Left renal pelvis (tissue), 4 donors: ENCODE measurements at places on chromosomes 12 and 14. TPM values are rescaled to one million over a fixed set of nuclear protein-coding genes. Genes with fewer than 3 reads are reported as not detected.

The LMO3 gene
- polyA plus RNA-seq, result 2.3 TPM

DNA sequence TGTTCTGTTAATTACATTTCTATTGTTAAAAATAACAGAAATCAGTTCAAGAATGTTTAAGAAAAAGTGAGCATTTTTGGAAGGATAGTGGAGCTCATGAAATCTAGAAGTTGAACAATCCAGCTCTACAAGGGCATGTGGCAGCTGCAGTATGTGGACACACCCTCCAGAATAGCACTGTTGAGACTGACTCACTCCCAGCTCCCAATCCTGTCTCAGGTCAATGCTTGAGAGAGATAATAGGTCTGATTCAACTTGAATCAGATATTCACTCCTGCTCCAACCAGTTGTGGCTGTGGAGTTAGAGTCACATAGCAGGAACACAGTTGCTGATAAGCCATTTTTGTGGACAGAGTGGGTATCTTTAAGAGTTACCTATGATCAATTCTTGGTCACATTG is 113.0 kb upstream of the NTF3 start:
- DNase-seq, result no peak

The ZNF641 gene
- polyA plus RNA-seq, result 21.4 TPM

GRCh38 chr14:92645841-92646478 is 102.5 kb downstream of the LGMN start:
- DNase-seq, result no peak

GRCh38 chr12:30977124-30977523 is 50.6 kb downstream of the TSPAN11 start:
- no peak for DNase-seq

The WNT1 gene
- not detected for polyA plus RNA-seq

DNA sequence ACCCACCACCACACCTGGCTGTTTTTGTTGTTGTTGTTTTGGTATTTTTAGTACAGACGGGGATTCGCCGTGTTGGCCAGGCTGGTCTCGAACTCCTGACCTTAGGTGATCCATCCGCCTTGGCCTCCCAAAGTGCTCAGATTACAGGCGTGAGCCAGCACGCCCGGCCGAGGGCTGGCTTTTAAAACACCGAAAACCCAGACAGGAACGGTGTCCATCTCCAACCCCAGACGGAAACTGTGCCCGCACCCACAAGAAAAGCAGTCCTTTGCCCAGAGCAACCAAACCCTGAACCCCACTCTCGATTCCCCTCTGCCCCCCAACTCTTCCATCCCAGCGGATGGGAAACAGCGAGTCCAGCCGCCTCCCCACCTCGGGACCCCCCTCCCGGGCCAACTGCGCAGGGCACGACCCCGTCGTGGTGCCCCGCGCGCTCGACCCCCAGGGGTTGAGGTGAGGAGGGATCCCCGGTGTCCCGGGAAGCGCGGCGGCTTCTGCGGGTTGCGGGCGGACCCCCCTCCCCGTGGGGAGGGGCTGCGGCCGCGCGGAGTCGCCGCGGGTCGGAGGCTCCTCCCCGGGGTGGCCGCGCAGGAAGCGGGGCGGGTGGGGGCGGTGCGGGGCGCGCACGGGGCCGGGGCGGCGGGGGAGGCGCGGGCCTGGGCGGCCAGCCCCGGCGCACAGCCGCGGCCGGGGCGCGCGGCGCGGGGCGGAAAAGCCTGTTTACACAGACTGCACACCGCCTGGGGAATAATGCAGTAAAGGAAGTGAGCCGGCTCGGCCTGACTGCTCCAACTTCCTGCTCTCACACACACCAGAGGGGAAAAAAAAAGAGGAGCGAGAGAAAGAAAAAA is at the start of gene ELK3:
Gene ELK3, plus strand, starts transcription at position 651 of the 851 bp plus-strand sequence.
- no peak for DNase-seq

DNA sequence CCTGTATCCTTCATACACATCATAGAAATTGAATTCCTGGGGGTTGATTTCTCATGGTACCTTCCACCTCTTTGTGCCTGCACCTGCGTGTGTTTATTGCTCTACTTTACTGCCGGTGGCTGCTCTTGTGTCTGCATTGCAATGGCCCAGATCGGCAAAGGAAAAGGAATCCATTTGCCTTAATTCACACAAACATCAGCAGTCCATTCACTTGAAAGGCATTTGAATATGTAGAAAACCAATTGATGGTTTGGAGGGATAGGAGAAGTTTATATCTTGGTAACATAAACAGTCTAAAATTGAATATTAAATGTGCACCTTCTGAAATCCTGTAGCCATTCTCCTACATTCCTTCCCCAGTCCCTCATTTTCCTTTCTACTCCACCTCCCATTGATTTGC is 74.0 kb downstream of the SNAPC1 start:
- DNase-seq, result no peak

The ITGB7 gene
- polyA plus RNA-seq, result 0.86 TPM

The ANKRD33 gene
- 0.36 TPM for polyA plus RNA-seq

DNA sequence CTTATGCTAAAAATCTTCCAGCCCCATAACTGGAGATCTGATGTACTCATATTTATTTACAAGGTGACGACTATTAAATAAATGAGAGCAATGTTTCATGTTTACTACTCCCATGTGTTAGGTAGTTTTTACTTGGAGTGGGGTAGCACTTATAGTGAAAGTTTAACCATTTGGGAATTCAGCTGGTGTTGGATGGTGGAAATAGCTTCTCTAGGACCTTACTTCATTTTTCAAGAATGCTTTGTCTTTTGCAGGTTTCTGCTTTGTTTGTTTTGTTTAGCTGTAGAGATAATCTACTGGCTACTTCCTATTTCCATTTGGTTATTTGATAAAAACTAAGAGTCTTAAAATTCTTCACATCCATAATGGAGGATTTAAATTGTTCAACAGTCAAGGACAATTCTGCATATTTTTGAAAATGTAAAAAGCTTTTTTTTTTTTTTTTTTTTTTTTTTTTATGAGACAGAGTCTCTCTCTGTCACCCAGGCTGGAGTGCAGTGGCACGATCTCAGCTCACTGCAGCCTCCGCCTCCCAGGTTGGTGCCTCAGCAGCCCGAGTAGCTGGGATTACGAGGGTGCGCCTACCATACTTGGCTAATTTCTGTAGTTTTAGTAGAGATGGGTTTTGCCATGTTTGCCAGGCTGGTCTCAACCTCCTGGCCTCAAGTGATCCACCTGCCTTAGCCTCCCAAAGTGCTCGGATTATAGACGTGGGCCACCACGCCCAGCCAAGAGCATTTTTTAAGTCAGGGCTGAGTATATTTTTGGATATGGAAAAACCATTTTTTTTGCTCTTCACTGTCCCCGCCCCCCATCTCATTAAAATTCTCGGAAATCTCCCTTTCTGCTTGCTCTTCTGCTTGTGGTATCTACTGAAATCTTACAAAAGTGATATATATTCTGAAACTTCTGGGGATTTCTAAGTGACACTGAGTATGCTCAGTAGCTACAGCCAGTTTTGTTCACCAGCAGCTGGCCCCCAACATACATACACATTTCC is 1.4 kb upstream of the ABCD2 start:
- DNase-seq, result no peak

DNA sequence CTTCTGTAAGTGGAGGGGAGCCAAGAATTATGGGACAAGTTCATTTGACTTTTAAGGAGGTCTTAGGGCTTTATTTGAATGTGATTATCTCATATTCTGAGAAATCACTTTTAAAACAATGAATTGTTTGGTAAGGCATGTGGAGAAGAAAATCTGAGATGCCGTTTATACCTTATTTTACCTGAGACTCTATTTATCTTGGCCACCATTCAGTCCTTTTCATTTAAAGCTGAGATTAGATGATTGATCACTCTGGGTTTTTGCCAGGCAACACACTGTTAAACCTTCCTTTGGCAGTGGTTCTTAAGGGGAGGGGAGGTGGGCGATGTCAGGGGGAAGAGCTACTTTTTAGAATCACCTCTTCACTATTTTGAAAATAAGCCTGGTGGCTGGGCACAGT is 11.4 kb downstream of the CAND1 start:
- no peak for DNase-seq

DNA sequence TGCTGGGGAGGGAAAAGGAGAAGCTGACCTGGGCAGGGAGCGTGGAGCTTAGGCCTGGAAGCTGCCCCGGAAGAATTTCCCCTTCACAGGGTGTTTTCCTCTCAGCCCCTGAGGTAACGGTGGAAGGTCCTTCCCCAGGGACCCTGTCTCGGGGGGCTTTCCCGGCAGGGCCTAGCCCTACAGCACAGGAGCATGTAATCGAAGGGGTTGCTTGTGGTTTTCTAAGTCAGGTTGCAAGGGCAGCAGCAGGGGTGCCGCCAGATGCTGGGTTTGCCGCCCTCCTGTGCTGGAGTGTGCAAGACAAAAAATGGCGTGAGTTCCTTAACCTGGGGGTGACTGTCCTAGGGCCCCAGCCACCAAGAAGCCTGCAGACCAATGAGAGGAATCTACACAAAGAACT is 1.6 kb upstream of the KRT74 start:
- DNase-seq, result no peak

GRCh38 chr12:103745962-103746361 is 95.1 kb downstream of the NT5DC3 start:
- DNase-seq, result no peak

DNA sequence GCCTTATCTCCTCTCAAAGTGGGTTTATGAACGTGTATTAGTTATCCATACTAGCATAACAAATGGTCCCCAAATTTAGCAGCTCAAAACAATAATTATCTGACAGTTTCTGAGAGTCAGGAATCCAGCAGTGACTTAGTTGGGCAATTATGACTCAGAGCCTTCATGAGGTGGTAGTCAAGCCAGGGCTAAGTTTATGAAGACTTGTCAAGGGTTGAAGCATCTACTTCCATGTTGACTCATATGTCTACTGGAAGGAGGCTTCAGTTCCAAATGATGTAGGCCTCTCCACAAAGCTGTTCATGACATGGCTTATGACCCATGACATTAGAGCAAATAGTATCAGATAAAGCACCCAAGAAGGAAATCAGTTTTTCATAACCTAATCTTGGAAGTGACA is 73.2 kb downstream of the IPO8 start:
- no peak for DNase-seq

GRCh38 chr14:60222820-60223219 is 26.2 kb upstream of the PPM1A start:
- no peak for DNase-seq

DNA sequence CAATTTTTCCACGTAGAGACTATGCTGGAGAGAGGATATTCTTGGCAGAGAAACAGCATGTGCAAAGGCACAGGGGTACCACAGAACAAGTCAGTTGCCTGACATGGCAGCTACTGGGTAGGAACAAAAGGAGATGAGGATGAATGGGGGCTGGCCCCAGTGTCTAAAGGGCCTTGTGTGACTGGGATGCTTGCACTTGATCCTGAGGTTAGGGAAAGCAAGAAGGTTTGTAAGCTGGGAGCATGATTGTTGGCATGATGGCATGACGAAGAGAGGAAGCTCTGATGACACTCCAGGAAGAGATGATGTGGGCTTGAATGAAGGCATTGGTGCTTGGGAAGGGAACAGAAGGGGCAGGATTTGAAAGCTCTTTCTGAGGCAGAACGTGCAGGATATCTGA is 139.1 kb downstream of the ZFP36L1 start:
- no peak for DNase-seq

The GZMB gene
- polyA plus RNA-seq, result 0.60 TPM

DNA sequence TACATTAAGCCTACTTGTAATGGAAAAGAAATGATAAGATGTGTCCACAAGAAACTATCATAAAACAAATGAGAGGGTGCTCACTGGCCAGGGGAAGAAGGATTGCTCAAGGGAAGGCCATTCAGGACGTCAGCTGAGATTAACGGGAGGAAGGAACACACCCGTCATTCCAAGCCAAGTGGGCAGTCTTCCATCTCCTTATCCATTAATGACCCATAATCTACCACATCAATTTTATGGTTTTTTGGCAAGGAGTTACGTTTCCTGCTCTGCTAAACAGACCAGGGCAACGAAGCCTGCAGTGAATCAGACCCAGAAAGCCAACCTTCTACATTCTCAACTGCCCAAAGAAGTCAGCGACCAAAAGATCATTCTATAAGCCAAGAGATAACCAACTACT is 25.1 kb downstream of the PRKAB1 start:
- DNase-seq, result no peak

DNA sequence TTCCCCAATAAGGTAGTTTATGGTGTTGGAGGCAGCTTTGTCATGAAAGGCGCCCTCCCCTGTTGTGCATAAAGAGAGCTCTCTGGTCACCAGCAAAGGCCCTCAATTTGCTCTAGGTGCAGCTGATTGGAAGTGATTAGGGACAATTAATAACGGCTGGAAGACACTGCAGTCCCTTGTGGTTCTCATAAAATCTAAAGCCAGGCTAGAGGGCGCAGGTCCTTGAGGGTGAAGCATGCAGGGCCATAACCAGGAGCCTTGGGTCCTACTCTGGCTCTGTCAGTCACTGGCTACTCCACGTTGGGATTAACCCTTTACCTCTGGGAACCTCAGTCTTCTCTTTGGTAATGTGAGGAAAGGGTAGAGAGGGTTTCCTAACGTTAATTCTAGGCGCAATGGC is 1.9 kb downstream of the DAAM1 start:
- DNase-seq, result no peak

DNA sequence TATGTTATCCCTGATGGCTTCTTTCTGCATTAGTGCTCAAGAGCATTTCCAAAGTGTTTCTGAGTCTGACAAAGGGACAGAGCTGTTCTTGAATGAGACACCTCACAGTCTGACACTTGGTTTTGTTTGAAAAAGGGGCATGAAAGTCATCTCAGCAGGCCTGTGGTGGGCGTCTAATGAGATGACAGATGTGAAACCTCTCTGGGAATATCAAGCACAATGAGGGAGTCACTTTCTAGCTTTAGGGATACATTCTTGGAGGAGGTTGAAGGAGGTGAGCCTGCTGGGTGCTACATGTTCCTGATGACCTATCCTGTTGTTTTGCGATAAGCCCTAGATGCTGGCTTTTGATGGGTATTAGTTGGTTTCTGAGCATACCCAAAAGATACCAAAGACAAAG is 290.5 kb downstream of the NUAK1 start:
- no peak for DNase-seq

- no peak for DNase-seq
These were observed 80.3 kb downstream of the SLC8A3 start for GRCh38 chr14:70108419-70108818.

- no peak for DNase-seq
These were observed 64.1 kb downstream of the SAMD4A start for GRCh38 chr14:54631016-54631415.

The SRGAP1 gene
- 21.8 TPM for polyA plus RNA-seq
